ENCODE measurements at places on chromosomes 16 and 17.

DNA sequence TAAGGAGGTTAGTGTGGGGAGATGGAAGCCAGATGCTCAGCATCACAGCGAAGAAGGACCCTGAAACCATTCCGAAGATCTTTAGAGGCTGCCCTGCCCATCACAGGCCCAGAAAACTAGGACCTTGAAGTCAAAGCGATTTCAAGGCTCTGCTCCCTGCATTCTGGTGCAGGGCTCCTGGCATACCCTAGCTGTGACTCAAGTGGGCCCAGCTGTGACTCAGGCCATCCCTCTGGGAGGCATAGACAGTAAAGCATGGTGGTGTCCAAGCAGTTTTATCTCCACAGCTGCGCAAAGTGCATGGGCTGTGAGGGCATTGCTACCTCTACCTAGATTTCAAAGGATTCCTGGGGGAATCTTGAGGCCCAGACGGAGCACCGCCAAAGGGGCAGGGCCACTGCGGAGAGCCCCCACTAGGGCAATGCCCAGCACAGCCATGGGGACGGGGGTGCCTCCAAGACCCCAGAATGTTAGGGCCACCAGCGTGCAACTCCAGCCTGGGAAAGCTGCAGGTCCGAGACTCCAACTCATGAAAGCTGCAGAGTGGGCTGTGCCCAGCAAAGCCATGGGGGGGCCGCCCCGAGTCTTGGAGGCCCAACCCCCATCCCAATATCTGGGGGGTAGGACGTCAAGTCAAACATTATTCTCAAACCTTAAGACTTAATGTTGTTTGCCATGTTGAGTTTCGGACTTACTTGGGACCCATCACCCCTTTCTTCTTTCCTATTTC is 11.7 kb upstream of the ZNF594 start:
- DNase-seq, result no peak

DNA sequence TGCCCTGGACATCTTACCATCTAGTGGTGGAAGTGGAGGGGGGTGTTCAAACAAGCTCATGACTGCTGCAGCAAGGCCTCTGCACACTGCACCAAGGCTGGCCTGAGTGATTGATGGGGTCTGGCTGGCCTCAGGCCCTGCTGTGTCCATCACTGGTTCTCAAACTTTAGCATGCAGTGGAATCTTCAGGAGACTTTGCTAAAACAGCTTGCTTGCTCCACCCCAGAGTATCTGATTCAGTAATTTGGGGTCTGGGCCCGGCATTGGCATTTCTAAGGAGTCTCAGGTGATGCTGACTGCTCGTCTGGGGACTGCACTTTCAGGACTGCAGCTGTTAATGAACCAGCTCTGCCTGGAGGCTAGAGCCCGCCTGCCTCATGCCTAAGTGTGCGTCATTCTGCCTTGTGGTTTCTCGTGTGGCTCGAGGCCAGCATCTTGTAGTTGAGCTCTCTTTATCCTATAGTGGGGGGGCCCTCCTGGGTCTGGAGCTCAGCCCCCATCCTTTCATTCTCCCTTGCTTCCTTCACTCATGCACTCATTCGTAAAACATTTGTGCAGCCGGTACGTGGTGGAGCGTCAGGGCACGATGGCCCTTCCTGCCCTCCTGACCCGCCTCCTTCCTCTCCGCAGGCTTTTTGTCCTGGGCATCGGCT is 4.1 kb downstream of the MGAT5B start:
- DNase-seq, result no peak

- no peak for DNase-seq
Observed at GRCh38 chr16:70801611-70802010, 653 bp upstream of the VAC14 start.

GRCh38 chr16:23561586-23561985 is 4.1 kb downstream of the UBFD1 start:
- DNase-seq, result no peak

DNA sequence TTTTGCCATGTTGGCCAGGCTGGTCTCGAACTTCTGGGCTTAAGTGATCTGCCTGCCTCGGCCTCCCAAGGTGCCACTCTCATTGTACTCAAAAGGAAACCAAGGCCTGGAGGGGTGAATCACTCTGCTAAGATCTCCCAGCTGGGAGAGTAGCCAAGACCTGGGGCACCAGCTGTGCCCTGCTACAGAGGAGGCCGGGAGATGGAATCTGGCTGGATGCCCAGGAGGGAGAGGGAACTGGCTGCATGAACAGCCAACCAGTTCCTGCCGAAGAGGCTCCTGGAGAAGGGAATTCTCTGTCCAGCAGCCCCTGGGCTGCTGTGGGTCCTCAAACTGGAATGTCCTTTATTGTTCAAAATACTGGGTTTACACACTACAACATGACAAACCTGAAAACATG is 238.7 kb upstream of the CIBAR2 start:
- peak; percentile 25 for DNase-seq

DNA sequence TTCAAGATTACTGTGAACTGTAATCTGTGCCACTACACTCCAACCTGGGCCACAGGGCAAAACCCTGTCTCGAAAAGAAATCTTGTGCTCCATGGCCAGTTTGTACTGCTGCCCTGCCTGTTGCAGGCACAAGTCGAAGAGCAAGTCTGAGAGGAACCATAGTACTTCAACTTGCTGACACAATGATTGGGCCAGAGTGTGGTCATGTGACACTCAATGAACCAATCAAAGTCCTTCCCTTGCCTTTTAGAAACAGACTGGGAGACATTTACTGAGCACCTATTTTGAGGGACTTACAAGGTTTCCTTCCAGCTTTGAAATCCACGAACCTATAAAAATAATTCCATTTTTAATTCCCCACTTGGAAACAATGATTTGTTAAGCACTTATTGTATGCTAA is 39.8 kb upstream of the TMC5 start:
- DNase-seq, result no peak

- no peak for DNase-seq
Observed at GRCh38 chr17:80749611-80750010, 205.0 kb downstream of the RPTOR start.
